Activated CD4-positive, alpha-beta T cell treated with anti-CD3 and anti-CD28 coated beads, Interleukin-2, amount 50 U/mL, for 24 hours (primary cell): ENCODE measurements at places on chromosomes 12 and 14.
A peak's percentile ranks its signal among the peaks of the same experiment; 100 is the strongest.

- DNase-seq: no peak
Measured at GRCh38 chr14:31932675-31933074, 144.4 kb upstream of the ARHGAP5 start.

DNA sequence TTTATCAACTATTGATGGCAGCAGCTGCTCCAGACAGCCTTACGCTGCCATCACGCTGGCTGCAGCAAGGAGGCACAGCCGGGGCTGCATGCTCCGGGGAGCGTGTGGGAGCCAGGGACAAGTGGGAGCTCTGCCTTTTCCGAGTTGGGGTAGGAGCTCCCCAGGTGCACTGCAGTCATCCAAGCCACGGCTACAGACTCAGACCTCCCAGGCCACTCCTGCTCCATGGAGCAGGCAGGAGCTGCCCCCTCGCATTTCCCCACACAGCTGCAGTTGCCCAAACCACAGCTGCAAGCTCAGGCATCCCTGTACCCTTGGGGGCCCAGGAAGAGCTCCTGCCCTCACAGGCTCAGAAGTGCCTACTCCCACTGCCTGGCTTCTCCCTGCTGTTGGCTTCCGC lies 184.7 kb downstream of the CPNE8 start:
- DNase-seq: no peak

- no peak for DNase-seq
Measured at GRCh38 chr12:6647083-6647604, at the start of gene ACRBP. Gene ACRBP (minus strand): TSS chr12:6647432. CDS start chr12:6647366, 66 bp downstream.

GRCh38 chr14:44988694-44989093 lies 26.7 kb downstream of the TOGARAM1 start:
- no peak for DNase-seq

DNA sequence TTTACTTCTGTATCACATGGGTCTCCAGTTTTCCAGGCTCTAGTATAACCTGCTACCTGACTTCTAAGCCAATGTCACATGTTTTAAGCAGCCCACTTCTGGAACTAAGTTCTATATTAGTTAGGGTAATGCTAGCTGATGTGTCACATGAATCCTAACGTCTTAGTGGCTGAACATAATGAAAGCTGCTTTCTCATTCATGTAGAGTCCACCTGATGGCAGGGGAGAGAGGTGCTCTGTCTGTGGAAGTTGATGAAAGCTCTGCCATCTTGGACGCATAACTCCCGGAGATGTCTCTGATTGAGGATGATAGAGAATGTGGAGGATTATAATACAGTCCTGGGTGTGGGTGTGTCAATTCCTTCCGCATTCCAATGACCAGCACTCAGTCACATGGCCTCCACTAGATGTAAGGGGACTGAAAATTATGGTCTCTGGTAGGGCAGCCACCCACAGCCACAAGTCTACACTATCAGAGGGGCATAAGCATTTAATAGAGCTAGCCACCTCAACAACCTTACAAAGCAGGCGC lies 234.4 kb upstream of the CRY1 start:
- no peak for DNase-seq

- DNase-seq: no peak
Measured at GRCh38 chr12:28374556-28374955, 184.3 kb downstream of the CCDC91 start.

DNA sequence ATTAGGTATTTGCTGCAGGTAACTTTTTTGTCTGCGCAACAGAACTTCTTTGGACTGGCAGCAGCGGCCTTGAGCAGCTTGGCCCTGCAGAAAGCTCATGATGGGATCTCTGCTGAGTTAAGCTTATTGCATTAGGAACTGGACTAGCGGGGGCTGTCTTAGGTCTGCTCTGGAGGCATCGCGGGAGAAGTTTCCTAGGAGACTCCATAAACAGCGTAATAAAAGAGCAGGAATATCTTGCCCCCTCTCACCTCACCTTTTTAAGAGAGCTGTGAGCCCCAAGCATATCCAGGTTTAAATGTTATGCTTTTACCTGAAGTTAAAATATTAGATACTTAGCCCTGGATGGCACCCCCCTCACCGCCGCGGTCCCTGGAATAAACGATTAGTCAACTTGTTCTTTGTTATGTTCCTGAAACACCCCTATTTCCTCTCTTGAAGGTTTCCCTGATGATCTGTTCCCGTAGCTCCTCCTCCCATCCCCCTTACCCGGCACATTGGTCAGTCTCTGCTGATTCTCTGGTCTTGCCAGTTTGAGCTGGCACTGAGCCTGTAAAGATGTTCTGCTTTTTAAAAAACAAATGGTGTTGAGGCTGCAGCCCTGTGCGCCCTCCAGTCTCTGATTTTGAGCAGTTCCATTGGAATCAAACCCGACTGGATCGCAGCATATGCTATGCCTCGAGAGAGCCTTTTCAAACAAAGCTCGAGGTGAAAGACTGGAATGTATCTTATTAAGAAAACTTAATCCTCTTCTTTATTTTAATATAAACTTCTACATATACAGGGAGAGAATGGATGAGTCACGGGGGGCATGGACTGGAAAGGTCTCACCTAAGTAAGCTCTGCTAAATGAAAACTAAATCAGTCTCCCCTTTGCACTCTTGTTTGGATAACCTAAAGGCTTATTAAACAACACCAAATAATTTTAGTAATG lies 1.9 kb downstream of the MLXIP start:
- DNase-seq: no peak

- no peak for DNase-seq
Measured at GRCh38 chr12:19967431-19967830, 400.9 kb upstream of the PDE3A start.

DNA sequence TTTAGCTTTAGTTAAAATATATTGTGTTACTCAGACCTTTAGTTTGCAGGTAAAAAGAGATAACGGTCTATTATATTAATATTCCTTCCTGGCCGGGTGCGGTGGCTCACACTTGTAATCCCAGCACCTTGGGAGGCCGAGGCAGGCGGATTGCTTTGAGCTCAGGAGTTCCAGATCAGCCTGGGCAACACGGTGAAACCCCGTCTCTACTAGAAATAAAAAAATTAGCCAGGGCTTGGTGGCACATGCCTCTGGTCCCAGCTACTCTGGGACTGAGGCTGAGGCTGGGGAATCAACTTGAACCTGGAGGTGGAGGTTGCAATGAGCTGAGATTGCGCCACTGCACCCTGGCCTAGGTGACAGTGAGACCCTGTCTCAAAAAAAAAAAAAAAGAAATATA lies 13.2 kb upstream of the EID3 start:
- DNase-seq: no peak

DNA sequence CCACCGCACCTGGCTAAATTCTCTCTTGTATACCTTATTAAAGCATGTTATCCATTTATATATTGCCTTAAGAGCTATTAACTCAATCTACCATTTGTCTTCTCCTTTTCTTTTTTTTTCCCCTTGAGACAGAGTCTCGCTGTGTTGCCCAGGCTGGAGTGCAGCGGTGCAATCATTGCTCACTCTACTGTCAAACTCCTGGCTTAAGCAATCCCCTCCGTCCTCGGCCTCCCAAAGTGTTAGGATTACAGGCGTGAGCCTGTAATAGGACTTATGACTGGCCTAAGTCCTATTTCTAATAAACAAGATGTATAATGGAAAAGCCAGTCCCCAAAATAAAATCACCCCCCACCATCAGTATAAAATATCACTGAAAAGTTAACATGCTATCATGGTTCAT lies 14.4 kb downstream of the SNX6 start:
- no peak for DNase-seq

GRCh38 chr12:132066345-132066685 lies 77.8 kb downstream of the DDX51 start:
- DNase-seq: no peak

- no peak for DNase-seq
Measured at GRCh38 chr12:112005419-112006395, 7.3 kb downstream of the TMEM116 start.

- no peak for DNase-seq
Measured at GRCh38 chr14:55317542-55318306, 46.5 kb downstream of the FBXO34 start.

DNA sequence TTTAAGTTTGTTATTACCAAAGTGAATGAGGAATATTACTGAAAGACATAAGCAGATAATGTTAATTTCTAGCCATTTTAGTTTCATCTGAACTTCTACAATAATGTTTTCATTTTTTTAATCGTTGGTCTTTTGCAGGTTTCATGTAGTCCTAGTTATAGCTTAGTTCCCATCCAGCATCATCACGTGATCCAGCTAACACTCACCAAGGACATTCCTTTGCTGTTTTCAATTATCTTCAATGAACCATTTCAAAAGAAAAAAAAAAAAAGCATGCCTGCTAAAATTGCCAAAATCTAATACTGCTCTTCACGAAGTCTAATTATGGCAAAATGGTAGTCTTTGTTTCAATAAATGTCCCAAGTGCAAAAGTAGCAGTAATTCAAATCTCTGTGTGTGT lies 187.7 kb upstream of the ATXN7L3B start:
- DNase-seq: no peak

GRCh38 chr12:100295764-100296555 lies 29.0 kb downstream of the SCYL2 start:
- no peak for DNase-seq

GRCh38 chr12:65956056-65956738 lies 131.9 kb downstream of the HMGA2 start:
- DNase-seq: no peak

DNA sequence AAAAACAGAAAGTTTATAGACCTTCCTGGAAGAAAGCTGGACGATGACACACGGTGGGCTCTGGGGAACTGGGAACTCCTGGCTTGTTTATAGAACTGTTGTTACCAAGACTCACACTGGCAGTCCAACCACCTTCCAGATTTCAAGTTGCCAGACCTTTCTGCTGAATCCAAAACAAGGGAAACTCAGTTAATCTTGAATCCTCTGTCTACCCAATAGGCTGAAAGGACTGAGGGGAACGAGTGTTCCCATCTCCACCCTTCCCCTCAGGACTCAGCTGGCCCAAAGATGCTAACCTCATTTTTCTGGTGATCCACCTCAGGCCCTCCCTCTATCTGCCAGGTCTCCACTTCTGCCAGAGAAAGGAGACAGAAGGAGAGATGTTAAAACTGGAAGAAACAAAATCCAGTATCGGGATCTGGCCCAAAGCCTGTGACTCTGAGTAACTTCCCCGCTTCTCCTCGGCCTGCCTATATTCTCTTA lies 231.4 kb downstream of the ANO2 start:
- DNase-seq: no peak

DNA sequence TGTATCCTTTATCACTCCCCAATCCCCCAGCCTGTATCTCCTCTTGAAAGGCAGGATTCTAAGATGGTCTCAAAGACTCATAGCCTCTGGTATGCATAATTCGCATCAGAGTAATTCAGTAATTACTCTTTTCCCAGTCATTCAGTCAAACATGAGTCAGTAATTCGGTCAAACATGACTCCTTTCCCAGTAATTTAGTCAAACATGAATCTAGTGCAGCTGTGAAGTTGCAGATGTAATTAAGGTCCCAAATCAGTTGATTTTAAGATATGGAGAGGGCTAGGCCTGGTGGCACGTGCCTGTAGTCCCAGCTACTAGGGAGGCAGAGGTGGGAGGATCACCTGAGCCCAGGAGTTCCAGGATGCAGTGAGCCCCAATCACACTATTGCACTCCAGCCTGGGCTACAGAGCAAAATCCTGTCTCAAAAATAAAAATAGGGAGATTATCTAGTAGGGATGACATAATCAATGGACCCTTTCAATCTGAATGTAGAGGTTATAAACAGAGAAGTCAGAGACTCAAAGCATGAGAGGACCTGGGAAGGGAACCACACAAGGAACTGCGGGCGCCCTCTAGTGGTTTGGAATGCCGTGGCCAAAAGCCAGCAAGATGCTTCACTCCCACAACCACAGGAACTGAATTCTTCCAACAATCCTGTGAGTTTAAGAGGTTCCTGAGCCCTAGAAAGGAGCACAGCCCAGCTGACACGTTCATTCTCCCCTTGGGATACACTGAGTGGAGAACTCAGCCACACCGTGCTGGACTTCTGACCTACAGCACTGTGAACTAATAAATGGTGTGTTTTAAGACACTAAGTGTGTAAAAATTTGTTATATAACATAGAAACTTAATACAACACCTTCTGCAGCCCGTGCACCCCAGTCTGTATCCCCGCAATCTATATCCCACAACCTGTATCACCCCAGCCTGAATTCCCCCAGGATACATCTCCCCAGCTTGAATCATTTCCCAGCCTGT lies 14.3 kb upstream of the ARMH4 start:
- DNase-seq: peak; percentile 70

GRCh38 chr14:23866269-23866668 lies 87.3 kb upstream of the DHRS4 start:
- DNase-seq: no peak

- DNase-seq: no peak
Measured at GRCh38 chr12:27246774-27247173, 2.7 kb downstream of the STK38L start.

DNA sequence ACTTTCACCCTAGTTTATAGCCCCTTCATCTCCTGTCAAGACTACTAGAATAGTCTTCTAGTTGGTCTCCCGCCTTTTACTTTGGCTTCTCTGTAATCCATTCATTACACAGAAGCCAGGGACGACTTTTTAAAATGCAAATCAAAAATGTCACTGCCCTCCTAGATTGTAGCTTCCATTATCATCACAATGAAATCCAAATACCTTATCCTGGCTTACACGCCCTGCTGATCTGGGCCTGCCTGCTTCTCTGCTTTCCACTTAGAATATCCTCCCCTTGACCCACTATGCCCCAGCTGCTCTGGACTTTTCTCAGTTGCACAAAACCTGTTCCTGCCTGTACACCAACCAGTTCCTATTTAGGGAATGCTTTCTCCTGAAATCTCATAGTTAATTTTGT lies 4.5 kb upstream of the EEA1 start:
- no peak for DNase-seq

DNA sequence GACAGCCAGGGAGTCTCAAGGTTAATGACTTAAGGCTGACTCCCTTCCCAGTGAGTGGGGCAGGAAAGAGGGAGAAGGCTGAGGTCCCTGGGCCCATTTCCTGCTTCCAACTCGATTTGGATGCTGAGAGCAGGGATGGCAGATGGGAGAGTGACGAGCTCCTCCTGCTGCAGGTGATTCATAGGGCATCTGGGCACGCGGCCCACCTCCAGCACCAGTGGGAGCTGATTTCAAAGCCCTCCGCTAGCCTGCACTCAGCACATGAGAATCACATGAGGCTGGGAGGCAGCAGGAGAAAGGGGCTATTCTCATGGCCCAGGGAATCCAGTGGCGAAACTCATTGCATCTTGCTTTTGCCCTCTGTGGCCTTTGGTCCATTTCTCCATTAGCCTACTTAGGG lies 90.8 kb downstream of the SSPN start:
- DNase-seq: no peak

- DNase-seq: no peak
Measured at GRCh38 chr14:98926146-98926545, 345.9 kb downstream of the BCL11B start.

DNA sequence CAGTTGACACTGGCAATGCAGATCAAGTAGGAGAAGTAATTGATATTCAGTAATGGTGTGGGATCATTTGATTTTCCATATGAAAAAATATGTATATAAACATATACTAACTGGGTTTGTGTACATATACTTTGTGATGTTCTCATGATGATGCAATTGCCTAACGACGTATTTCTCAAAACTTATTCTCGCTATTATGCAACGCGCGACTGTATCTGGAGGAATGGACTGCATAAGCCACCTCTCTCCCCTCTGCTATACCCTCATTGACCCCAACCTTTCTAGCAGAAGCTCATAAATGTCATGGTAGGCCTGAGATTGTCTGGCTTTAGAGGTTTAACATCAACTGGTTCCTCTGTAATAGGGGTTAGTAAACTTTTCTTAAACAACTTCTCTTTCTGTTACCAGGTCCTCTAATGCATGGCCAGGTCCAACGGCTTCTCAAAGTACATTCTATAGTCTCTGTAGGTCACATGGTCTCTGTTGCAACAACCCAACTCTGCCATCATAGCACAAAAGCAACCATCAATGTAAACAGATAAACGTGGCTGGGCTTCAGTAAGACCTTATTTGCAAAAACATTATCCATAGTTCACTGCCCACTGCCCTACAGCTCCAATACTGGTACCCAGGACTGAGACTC lies 59.3 kb downstream of the FOXN3 start:
- no peak for DNase-seq
